ENCODE measurements at places on chromosomes 5 and 9.

- no peak for DNase-seq
Measured at GRCh38 chr5:32145378-32145777, 28.7 kb downstream of the GOLPH3 start.

- DNase-seq, result no peak
Measured at GRCh38 chr5:131264451-131265099, 722 bp downstream of the CDC42SE2 start.

- DNase-seq, result no peak
Measured at GRCh38 chr9:83199240-83199639, 136.3 kb upstream of the RASEF start.

- DNase-seq, result no peak
Measured at GRCh38 chr5:145661737-145662485, 173.2 kb downstream of the PRELID2 start.

GRCh38 chr9:104556830-104557634 lies 11.9 kb upstream of the OR13C8 start:
- no peak for DNase-seq

DNA sequence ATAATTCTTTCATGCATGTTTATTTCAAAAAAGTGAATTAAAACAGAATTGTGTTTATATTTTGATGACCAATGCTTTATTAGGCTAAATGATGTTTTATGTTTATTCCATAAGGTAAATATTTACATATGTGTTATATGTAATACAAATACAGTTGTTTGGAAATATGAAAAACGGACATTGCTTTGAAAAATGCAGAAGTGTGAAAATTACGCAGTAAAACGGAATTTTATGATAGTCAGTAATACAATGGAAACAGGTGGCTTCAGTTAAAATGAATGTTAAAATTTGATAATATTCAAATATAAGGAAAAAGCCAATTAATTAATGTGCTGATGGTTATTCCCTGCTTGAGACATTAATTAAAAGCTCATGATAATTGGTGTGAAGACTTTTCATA lies 1633.8 kb downstream of the MAT2B start:
- DNase-seq, result no peak

- DNase-seq, result no peak
Measured at GRCh38 chr9:4009006-4009511, 290.8 kb downstream of the GLIS3 start.

DNA sequence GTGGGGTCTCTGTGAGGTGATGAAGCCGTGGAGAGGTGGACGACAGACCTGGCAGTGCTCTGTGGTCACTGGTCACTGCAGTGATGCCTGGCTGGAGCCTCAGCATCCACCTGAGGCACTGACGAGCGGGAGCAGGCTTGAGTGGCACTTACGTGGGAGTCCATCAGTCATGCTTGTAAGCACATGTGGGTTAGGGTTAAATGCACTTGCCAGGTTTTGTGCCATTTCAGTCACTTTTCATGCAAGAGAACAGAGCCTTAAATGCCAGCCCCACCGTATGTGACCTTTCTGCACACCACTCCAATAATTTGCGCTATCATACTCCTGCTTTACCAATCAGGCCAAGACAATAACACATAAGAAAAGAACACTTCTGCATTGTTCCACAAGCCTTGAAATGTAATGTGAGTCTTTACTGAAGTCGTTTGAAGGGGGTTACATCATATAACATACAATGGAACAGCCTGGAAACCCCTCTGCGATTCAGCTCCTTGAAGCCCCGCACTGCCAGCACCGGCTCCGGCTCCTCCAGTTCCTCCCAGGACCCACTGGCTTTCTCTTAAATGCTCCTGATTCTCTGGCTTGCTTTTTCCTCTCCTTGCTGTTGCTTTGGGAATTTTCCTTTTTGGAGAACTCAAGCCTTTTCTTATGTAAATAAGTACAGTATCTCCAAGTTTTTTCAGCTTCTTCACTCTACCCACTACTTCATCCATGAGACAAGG lies 59.4 kb upstream of the CTXN3 start:
- DNase-seq, result no peak

DNA sequence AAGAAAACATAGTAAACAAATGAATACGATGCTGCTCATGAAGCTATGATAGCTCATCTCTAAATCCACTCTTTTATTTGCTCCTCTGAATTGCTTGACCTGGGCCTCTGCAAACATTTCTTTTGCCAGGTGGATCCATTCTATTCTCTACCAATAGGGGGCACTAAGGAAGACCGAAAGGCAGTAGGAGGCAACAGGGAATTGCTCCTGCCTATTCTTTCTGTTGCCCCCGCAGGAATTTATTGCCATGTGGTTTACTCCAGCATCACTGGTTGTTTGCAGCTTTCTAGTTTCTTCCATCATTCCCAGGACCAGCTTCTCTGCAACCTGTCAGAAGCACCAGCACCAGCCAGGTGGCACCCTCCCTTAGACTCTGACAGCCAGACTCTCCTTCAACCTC lies 5.3 kb downstream of the GAPT start:
- DNase-seq, result no peak

DNA sequence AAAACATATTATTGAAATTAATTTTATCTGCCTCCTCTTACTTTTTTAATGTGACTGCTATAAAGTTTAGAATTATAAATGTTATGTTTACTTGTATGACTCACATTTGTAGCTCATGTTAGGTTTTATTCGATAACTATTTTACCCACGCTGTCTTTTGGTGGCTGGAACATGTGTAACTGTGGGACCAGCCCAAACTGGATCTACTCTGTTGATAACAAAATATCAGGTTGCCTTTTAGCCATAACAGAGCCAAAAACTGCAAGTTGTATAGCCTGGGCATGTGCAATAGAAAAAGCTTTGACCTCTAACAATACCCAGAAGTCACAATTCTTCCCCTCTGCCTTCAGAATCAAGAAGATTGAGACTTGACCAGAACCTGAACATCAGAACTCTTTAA lies 356.5 kb downstream of the PRELID2 start:
- no peak for DNase-seq

DNA sequence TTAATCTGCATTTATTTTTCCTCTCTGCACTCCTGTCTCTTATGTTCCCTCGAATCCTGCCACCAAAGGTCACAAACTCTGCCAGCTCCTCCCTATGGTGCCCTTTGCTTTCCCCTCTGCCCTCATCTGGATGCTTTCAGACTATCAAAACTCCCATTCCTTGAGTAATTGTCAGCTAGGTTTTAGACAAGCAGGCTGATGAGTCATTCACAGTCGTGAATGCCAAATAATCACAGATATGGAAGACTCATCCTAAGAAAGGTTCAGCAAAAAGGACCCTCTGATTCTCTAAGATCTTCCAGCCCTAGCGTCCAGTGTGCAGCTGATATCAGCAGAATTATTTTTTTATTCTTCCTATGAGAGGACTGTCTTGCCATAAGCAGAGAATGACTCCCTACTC lies 104.5 kb upstream of the NUDT12 start:
- DNase-seq, result no peak

DNA sequence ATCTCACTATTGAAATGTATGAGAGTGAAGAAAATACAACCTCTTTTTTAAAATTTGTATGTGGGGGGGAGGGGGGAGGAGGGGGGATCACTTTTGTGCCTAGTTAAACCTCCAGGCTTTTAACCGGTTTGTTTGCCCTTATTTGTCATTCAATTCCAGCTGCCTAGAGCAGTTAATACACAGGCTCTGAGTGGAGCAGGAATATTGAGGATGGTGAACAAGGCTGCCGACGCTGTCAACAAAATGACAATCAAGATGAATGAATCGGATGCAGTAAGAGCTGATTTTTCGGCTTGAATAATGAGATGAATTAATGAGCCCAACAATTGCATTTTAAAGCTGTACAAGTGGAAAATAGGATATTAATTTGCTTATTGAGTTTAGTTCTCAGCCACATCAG lies 28.7 kb upstream of the SNX24 start:
- DNase-seq, result no peak

- DNase-seq, result no peak
Measured at GRCh38 chr9:10059044-10059443, 553.8 kb downstream of the PTPRD start.

DNA sequence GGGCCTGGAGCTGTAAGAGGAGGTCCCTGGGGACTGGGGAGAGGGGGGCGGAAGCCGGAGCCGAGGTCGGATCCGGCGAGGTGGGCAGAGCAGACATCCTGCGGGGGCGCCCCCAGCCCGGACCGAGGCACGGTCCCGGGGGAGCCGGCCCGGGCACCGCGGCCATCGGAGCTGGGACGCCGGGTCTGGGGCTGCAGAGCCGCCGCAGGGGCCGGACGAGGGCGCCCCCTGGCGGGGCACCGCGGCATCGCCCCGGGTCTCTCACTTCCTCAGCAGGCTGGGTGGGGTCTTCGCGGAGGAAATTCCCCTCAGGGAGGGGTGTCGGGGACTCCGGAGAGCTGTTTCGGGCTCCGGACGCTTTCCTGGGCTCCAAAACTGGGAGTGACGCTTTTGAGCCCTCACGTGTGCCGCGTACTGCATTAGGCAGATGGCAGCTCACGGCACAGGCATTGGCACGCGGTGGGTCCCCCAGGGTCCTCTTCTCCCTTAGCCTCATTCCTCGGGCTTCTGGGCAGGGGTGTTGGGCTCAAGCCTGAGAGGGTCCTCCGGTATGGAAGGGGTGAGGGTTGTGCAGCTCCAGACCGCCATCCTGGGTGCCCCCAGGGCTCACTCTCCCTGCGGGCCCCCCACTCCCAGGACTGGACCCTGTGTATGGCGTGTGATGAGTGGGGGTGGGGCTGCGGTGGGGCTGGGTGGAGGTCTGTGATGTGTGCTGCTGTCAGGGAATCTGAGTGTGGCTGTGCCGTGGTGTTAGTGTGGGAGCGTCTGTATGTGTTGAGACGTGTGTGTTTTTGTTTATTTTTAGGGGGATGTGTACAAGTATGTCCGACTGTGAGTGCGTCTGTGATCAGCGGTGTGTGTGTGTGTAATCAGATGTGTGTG lies 29.6 kb downstream of the LHX2 start:
- DNase-seq, result no peak

- DNase-seq, result peak; percentile 19
Measured at GRCh38 chr9:114691046-114691955, 9.3 kb upstream of the TEX48 start.

DNA sequence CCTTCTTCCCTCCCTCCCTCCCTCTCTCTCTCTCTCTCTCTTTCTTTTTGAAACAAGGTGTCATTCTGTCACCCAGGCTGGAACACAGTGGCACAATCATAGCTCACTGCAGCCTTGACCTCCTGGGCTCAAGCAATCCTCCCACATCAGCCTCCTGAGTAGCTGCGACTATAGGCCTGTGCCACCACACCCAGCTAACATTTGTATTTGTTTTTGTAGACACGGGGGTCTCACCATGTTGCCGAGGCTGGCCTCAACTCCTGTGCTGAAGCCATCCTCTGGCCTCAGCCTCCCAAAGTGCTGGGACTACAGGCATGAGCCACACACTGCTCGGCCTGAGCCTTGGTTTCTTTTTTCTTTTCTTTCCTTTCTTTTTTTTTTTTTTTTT lies 45.8 kb downstream of the PLPP7 start:
- no peak for DNase-seq

- no peak for DNase-seq
Measured at GRCh38 chr9:19830796-19831195, 42.0 kb upstream of the SLC24A2 start.

GRCh38 chr5:89128092-89128491 lies 245.1 kb upstream of the MEF2C start:
- no peak for DNase-seq

DNA sequence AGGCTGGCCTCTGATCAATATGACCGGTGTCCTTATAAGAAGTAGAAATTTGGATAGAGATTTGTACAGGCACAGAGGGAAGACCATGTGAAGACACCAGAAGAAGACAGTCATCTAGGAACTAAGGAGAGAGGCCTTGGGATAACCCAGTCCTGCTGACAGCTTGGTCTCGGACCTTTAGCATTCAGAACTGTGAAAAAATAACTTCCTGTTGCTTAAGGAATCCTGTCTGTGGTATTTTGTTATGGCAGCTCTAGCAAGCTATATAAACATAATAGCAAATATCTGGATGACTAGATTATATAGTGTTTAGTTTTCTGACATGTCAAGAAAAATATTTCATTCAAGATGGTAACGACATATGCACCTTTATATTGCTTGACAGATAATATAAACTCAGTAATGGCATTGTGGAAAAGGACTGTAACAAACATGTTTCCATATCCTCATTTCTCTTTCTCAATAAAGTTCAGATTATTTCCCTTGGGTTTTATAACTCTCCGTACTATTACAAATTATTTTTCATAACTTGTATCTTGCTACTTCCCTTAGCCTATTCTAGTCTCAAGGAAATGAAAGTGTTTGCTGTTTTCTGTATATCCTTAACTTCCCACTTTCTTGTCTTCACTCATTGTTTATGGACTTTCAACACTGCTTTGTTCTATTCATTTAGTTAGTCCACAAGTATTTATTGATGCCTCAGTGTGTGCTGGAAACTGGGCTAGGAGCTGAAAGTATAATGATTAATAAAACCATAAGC lies 62.4 kb downstream of the KIAA1958 start:
- DNase-seq, result no peak

DNA sequence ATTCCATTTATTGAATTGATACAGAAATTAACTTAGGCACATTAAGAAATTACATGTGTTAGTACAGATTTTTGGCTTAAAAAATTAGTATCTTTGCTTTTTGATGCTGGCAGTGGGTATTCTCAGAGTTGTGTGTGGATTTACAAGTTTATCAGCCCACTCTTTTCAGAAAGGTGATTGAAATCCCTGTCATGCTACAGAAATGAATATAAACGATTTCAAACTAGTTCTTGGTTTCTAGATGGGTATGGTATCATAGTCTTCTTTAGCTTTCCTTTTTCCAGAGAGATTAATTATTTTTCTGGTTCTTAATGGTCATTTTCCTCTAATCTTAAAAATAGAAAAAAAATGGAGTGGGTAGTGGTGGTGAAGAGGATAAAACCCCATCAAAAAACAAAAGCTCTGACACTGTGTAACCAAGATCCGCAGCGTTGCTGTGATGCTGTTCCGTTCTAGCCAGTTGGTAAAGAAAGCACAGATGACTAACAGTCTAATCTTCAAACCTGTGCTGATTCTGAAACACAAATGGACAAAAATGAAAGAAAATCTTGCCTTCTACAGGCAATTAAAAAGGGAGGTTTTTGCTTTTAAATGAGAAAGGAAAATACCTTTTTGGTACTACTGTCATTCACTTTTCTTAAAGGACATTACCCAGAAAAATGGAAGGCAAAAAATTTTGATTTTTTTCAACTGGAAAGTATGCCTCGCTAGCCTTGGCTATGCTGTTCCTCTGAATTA lies 5.2 kb downstream of the LRRTM2 start:
- no peak for DNase-seq

GRCh38 chr5:163757344-163757743 lies 251.9 kb downstream of the MAT2B start:
- no peak for DNase-seq

- no peak for DNase-seq
Measured at GRCh38 chr5:83102364-83102980, 25.1 kb downstream of the XRCC4 start.

DNA sequence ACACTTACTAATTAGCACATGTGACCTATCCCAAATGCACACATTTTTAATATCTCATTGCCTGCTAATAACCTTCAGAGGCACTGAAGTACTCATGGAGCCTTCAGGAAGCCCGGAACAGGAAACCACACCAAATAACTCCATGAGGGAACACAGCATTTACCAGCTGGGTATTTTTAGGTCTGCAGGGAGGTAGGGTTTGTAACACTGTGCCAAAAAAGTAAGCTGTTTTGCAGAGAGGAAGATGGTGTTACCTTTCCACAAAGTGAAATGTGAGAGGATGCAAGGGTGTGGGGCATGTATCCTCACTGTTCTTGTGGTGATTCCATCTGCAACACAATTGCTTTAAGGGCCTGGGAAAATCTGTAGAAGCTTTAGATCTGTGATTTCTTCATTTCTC lies 64.4 kb downstream of the NUDT12 start:
- DNase-seq, result no peak

All from stimulated activated CD8-positive, alpha-beta memory T cell treated with anti-CD3 and anti-CD28 coated beads, Interleukin-7, amount 100 ng/mL, for 1 hour (primary cell).